ENCODE measurements at places on chromosomes 5 and 9. TPM values are rescaled to one million over a fixed set of nuclear protein-coding genes. Genes with fewer than 3 reads are reported as not detected.

The ARHGEF28 gene
- 0.28 TPM for total RNA-seq

The ADCY2 gene
- 1.2 TPM for total RNA-seq

The GRIN1 gene
- total RNA-seq = not detected

The NUTM2G gene
- total RNA-seq = not detected

The QRFP gene
- total RNA-seq = not detected

GRCh38 chr9:112338561-112338960, 5.1 kb upstream of the PTBP3 start:
- H3K4me3 ChIP-seq = no peak overlapping the region
- no peaks in the 10 kb centered on the region for H3K4me1 ChIP-seq
- H3K27me3 ChIP-seq = no peaks in the 10 kb centered on the region
- H3K36me3 ChIP-seq = no peaks in the 10 kb centered on the region
- H3K27ac ChIP-seq = no peak overlapping the region

GRCh38 chr5:179599100-179599499, 24.4 kb downstream of the HNRNPH1 start:
- H3K4me1 ChIP-seq = no peaks in the 10 kb centered on the region
- no peaks in the 10 kb centered on the region for H3K36me3 ChIP-seq
- no peak overlapping the region for H3K4me3 ChIP-seq
- no peaks in the 10 kb centered on the region for H3K27me3 ChIP-seq
- H3K27ac ChIP-seq = no peak overlapping the region

DNA sequence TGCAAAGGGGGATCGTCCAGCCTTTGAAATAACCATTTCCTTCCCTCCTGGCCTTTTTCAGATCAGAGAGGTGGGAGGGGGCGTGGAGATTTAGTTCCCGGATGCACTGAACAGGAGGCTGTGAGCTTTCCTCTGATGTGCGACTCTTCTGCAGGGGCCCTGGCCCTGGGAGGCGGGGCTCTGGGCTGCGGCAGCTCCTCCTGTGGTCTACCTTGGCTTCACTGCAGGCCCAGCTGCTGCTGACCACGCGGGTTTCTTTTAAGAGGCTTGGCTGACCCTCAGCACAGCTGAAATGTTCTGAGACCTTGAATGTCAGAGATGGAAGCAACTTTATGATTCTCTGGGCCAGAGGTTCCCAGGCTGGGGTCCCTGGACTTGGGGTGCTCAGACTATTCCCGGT, 27.0 kb upstream of the COL15A1 start:
- H3K4me3 ChIP-seq = no peak overlapping the region
- no peaks in the 10 kb centered on the region for H3K36me3 ChIP-seq
- peaks cover 3% of the 10 kb centered on the region for H3K4me1 ChIP-seq
- no peaks in the 10 kb centered on the region for H3K27me3 ChIP-seq

DNA sequence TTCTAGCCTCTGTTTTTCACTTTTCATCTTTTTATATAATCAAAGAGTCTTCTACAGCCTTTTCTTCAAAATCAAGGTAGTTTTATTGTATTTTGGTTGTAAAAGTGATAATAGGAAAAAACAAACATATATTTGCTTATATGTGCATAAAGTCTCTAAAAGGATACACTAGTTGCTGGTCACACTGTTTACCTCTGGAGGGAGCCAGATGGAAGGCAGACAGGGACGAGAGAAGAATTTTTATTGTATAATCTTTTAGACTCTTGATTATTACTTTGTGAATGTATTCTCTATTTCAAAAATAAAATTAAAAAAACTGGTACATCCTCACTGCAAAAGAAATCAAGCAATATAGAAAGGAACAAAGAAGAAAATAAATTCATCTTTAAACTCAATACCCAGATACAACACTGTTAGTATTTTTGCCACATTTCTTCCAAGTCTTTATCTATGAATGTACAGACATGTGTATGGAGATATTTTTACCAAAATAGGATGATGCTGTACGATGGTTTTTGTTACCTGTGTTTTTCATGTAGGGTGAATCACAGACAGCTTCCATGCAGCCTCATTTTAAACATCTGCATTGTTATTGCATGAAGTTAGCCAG, 6.1 kb upstream of the RNF183 start:
- DNase-seq = peak; percentile 47
- H3K27ac ChIP-seq = no peak overlapping the region
- H3K4me1 ChIP-seq = no peaks in the 10 kb centered on the region
- H3K4me3 ChIP-seq = no peak overlapping the region
- H3K36me3 ChIP-seq = no peaks in the 10 kb centered on the region

- no peak for DNase-seq
- H3K27ac ChIP-seq = no peak overlapping the region
- H3K4me1 ChIP-seq = no peaks in the 10 kb centered on the region
- H3K36me3 ChIP-seq = no peaks in the 10 kb centered on the region
Observed at GRCh38 chr9:22041775-22042174, 32.7 kb upstream of the CDKN2B start.

GRCh38 chr5:145470396-145470979, 364.7 kb downstream of the PRELID2 start:
- peaks cover 18% of the 10 kb centered on the region for H3K4me1 ChIP-seq
- no peak overlapping the region for H3K4me3 ChIP-seq
- no peaks in the 10 kb centered on the region for H3K36me3 ChIP-seq

- no peaks in the 10 kb centered on the region for H3K36me3 ChIP-seq
- peaks cover 44% of the 10 kb centered on the region for H3K4me1 ChIP-seq
- no peak overlapping the region for H3K4me3 ChIP-seq
Observed at GRCh38 chr5:92912283-92912682, 668.7 kb downstream of the NR2F1-AS1 start.

Data from neural progenitor cell (in vitro differentiated cells).